Activated T-helper 1 cell treated with anti-CD3 and anti-CD28 coated beads, Interleukin-2, amount 50 U/mL, for 16 hours (primary cell): ENCODE measurements at places on chromosomes 7 and 10.

DNA sequence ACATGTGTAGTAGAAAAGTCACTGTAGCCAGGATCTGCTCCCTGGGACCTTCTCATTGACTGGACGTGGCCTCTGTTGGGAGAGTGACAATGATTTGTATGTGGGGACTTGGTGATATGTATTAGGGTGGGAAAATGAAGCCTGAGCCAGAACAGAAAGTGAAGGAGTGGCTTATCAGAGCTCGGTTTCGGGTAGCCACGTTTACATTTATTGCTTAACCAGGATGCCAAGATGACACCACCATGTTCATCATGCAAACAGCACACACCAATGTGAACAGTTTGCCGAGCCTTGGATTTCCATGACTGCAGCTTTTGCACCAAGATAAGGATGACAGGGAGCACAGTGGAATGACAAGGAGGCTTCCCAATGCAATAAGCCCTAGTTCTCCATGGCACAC is 112.8 kb upstream of the STK17A start:
- no peak for DNase-seq

DNA sequence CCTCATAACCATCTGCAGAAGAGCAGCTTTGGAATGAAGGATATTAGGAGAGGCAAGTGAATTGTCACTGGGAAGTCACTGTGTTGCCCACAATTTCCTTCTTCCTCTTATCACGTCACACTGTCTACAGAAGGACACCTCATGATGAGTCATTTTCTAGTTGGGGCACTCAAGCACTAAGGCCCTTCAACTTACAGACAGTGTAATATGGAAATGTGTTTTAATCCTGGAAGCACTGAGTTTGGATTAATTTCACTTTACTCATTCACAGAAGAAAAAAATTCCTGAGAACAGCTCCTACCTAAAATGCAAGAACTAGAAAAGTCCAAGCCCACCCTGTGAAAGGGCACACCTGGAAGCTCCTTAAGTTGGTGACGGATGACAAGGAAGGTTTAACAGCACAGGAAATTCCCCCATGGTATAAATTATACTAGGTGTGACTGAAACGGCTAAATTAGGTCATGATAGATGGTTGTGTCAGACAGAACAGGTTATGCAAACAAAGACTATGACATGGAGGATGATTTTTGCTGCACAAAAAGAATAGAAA is 56.6 kb downstream of the PARD3 start:
- DNase-seq = no peak

- DNase-seq = no peak
These were observed 138.7 kb downstream of the NEURL1 start for GRCh38 chr10:103632247-103632642.

GRCh38 chr7:119996634-119997033 is 276.3 kb upstream of the KCND2 start:
- no peak for DNase-seq

GRCh38 chr7:124366118-124366517 is 333.3 kb upstream of the TMEM229A start:
- no peak for DNase-seq

GRCh38 chr10:42934351-42934811 is 142.5 kb upstream of the RET start:
- no peak for DNase-seq

- DNase-seq = no peak
These were observed 39.1 kb downstream of the KCNH2 start for GRCh38 chr7:150939052-150939451.

DNA sequence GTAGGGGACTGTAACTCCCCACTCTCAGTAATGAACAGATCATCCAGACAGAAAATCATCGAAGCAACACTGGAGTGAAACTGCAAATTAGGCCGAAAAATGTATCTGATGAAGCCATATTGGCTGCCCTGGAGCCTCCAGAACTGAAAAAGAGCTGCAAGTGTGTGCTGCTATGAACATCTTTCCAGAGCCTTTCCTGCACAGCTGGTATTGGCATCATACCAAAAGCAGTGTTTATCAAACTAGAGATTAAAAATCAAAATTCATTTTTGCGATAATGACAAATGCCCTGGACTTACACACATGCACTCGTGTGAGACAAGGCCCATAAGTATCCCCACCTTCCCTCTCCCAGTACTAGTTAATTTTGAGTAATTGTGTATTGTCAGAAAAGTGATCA is 6.8 kb upstream of the CLDN12 start:
- no peak for DNase-seq

- no peak for DNase-seq
These were observed 625.1 kb downstream of the DNAJB6 start for GRCh38 chr7:157961731-157962457.

DNA sequence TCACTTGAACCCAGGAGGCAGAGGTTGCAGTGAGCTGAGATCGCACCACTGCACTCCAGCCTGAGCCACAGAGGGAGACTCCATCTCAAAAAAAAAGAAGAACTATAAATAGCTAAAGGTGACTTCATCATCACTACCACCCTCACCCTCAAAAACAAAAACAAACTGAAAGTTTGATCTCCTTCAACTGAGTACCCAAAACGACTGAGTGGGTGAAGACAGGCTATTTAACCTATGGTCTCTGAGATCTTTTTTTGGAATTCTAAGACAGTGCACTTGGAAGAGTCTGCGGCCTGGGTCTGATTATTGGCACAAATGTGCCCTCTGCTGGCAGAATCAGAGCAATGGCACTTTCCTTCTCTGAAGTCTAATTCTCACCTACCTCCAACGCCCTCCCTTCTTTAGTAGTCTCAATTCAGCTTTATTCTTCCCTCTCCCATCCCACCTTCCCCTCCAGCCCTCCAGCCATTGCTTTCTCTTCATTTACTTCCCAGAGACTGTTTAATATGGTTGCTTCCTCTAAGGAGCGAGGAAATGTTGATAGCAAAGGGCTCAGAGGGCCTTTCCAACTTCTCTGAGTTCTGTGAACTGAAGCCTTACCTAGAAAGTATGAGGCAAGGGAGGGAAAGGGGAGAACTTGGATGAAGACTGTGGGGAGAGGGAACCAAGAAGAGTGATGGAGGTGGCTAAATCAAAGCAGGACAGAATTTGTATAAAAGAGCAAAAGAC is 2.9 kb upstream of the MYOZ1 start:
- no peak for DNase-seq

DNA sequence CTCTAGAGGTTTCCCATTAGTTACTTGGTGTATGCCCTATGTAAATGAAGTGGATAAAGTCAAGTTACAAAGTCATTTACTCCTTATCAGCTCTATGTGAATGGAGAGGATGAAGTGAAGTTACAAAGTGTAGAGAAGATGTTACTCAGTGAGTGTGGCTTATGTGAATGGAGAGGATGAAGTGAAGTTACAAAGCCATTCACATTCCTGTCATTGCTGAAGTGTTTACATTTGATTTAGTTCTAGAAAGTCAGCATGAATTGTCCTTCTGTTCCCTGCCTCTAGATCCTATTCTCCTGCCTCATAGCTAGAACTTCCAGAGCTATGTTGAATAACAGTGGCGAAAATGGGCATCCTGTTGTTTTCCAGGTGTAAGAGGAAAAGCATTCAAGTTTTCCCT is 880.1 kb downstream of the DNAJB9 start:
- no peak for DNase-seq

DNA sequence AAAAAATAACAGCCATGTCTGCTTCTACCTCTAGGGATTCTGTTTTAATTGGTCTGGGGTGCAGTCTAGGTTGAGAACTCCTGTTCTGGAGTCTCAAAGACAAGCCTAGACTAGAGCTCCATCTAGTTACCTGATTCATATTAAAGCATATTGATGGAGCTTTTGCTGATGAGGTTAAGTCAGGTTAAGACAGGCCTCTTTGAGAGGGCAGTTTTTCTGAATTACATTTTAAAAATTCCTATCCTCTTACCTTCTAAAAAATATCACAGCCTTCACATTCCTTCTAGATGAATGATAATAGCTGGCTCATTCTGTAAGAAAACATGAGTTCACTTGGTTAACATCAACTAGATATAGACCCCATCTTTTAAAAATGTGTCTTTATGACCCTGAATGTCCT is 28.9 kb downstream of the MGAM start:
- DNase-seq = no peak

DNA sequence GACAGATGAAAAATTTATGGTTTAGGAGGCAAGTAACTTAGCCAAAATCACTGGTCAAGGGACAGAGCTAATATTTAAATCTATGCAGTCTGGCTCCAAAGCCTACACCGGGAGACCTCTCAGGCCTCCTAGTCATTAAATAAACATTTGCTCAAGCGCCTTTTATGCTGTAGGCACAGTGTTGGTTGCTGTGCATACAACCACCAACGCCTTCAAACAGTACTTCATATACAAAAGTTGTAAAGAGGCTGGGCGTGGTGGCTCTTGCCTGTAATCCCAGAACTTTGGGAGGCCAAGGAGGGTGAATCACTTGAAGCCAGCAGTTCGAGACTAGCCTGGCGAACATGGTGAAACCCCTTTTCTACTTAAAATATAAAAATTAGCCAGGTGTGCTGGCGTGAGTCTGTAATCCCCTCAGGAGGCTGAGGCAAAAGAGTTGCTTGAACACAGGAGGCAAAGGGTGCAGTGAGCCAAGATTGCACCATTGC is 159.8 kb downstream of the MAGI2 start:
- DNase-seq = no peak

- DNase-seq = no peak
These were observed 372.2 kb downstream of the DPP6 start for GRCh38 chr7:154424350-154424749.

DNA sequence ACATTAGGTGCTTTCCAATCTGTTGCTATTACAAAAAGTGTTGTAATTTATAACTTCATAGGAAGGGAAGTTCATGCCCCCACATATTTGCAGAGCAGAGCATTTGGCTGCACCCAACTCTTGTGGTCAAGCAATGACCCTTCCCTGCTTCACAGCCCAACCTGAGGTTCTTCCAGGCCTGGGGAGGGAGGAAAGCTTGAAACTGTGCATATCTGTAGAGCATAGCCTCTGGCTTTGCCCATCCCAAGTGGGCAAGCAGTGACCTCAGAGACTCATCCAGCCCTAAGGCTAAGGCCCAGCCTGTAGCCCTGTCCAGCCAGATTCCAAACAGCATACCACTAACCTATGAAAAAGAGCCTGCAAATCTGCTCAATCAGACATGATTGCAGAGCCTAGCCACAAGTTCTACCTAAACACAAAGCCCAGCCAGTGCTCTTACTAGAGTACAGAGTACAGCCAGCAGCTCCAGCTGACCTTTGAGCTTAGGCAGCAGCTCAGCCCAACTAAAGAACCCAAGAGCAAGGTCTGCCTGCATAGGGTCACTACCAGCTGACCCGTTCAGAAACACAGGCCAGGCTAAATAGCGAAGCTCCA is 14.4 kb upstream of the GSTK1 start:
- DNase-seq = no peak
